ENCODE measurements at places on chromosomes 7 and 10. TPM values are rescaled to one million over a fixed set of nuclear protein-coding genes. Genes with fewer than 3 reads are reported as not detected.

APBB1IP gene
- total RNA-seq, result 0.51 TPM

BEND7 gene
- 0.43 TPM for total RNA-seq

SPAM1 gene
- total RNA-seq, result not detected

PRRT4 gene
- total RNA-seq, result 3.5 TPM

PLXNA4 gene
- total RNA-seq, result 20.1 TPM

GIMAP8 gene
- not detected for total RNA-seq

PLA2G12B gene
- total RNA-seq, result not detected

PDE1C gene
- 6.4 TPM for total RNA-seq

TEX36 gene
- total RNA-seq, result not detected

IFIT1B gene
- not detected for total RNA-seq

LBX1 gene
- under 0.01 TPM for total RNA-seq

GFRA1 gene
- 1.6 TPM for total RNA-seq

FGF8 gene
- total RNA-seq, result not detected

SPACDR gene
- 8.4 TPM for total RNA-seq

CLDN4 gene
- 0.68 TPM for total RNA-seq

PLAU gene
- 52.7 TPM for total RNA-seq

Measured in pericardium fibroblast (primary cell).